ENCODE measurements at places on chromosomes 2 and 18.

- DNase-seq: no peak
Observed at GRCh38 chr2:129975016-129975774, 4.3 kb upstream of the RAB6C start.

GRCh38 chr2:225002039-225002655, 40.1 kb downstream of the DOCK10 start:
- DNase-seq: no peak

DNA sequence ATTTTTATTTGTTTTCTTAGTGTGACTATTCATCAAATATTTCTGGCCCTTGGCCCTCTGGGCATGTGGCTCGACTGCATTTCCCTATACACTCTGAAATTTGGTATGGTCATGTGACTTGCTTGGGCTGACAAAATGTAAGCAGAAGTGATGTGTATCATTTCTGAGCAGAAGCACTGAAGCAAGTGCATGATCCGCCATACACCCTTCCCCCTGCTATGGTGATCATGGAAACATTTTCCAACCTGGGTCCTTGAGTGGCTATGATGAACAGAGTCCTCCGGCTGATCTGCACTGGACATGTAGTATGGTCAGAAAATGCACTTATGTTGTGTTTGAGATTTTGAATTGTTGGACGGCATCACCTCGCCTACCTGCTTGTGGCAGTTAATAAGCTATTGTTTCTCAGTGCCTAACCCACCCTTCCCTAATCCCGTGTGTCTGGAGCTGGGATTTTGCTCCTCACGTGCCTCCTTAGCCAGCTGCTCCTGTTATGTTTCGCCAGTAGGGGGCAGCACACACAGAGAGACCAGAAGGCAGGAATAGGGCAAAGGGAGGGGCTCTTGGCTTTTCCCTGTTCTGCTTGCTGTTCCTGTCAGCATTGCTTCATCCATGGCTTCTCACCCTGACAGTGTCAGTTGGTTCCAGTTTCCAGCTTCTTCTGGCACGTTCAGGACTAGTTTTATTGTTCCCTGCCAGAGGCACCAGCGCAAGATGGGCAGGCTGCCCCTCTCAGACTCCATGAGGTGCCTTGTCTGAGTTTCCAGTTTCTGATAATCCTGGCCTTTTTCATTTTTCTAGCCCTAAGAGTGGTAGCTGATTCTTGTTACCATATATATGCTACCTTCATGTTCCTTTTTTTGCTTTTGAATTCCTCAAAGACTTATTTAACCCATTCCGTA, 207.4 kb downstream of the ARL6IP6 start:
- DNase-seq: peak; percentile 26

DNA sequence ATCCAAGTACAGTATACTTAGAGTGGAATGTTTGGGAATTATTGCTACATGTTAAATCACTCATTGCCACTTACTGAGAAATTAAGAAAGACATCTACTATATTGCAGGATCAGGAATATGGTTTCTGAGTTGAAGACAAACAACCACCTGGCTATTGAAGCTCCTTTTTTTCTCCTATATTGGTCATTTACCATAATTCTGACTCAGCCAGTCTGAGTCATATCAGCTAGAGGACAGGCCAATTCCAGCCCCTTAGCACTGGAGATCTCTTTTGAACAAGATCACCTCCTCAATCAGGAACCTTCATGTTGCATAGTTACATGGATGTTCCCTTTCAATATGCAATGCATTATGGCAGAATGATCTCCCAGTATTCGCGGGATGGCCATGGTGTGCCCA, 42.7 kb upstream of the CDH19 start:
- DNase-seq: no peak

DNA sequence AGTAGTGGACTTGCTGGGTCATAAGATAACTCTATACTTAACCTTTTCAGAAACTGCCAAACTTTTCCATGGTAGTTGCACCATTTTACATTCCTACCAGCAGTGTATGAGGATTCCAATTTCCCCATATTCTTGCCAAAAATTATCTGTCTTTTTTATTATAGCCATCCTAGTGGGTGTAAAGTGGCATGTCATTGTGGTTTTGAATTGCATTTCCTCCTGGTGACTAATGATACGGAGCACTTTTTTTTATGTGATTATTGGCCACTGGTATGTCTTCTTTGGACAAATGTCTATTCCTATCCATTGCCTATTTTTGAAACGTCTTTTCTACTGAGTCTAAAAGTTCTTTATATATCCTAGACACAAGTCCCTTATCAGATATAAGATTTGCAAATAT, 44.3 kb downstream of the CACNB4 start:
- DNase-seq: no peak

DNA sequence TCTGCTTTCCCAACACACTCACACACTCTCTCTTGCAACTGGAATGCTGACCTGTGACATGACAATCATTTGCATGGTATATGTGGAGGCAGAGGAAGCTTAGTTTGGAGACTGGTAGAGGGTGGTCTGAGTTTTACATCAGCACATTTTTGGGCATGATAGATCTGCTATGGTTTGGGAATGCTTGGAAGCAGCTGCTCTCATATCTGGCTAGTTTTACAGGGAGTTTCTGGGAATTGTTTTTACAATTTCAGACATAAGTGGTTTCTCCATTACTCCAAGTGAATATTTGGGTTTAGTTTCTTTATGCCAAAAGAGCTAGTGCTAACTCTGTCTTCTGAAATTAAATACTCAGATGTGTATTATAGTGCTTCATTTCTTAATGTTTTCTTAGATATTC, 977.6 kb downstream of the SUCLG1 start:
- no peak for DNase-seq

DNA sequence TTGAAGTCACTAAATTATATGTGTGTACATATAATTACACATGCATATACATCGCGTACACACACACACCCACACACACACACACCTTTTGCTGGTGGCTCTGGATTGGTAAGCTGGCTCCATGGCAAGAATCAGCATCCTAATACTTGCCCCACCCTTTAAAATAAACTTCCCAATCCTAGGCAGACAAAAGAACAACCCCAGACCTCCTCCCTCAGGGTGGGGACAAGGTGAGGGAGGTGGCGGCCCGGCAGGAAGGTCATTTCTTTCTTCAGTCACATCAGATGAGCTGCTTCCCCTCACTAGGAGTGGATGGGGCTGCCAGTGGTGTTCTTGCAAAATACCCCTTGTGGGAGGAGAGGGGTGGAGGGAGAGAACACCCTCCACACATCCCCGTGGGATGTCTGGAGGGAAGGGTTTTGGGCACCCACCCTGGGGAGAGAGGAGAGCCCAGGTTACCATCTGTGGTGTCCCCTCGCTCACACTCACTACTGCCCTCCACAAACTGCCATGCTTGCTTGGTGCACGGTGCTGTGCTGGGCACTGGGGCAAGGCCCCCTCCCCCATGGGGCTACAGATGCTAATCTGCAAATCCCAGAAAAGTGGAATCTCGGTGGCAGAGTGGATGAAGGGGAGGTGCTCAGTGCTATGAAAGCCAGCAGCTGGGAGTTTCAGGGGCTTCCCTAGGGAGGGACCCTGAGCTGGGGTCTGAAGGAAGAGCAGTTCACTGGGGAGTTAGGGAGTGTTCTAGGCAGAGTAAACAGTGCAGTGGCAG, 64.0 kb downstream of the ODC1 start:
- DNase-seq: no peak

DNA sequence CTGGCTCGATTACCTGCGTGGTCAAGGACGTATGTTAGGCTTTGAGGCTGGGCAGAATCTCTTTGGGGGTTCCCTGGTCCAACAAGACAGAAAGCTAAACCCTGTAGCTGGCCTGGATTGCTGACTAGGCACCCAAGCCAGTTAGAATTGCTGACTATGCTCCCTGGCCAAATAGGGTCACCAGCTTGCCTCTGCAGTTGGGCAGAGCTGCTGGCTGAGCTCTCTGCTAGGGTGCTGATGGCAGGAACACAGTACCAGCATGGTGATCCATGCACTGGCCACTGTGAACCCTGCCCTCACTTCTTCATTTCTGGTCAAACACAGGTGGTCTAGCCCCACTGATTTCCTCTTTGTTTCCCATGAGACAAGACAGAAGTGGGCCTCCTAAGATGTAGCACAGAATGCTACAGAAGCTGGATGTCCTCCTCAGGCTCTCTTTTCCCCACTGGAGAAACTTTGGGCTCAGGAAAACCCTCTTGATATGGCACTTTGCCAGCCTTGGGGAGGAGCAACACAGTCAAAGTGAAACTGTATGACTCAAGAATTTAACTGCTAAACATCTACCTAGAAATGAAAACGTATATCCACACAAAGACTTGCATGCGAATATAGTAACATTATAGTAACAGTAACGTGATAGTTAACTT, 20.8 kb downstream of the SP140L start:
- DNase-seq: no peak

- DNase-seq: no peak
Observed at GRCh38 chr2:39484620-39485495, 47.8 kb upstream of the MAP4K3 start.

DNA sequence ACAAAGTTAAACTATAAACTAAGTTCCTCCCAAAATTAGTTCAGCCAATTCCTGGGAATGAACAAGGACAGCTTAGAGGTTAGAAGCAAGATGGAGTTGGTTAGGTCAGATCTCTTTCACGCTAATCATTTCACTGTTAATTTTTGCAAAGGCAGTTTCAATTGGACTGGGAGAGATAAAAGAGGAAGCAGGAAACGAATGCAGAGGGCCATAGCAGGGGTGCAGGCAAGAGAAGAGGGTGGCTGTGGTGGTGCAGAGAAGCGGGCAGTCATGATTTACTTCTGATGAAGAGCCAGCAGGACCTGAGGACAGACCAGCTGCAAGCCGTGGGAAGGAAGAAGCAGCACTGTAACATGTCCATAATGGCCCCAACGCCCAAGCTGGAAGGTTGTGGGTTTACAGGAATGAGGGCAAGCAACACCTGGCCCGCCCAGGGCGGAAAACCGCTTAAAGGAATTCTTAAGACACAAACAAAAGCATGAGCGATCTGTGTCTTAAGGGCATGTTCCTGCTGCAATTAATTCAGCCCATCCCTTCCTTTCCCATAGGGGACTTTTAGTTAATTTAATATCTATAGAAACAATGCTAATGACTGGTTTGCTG, 4.1 kb upstream of the RMP24 start:
- DNase-seq: no peak

DNA sequence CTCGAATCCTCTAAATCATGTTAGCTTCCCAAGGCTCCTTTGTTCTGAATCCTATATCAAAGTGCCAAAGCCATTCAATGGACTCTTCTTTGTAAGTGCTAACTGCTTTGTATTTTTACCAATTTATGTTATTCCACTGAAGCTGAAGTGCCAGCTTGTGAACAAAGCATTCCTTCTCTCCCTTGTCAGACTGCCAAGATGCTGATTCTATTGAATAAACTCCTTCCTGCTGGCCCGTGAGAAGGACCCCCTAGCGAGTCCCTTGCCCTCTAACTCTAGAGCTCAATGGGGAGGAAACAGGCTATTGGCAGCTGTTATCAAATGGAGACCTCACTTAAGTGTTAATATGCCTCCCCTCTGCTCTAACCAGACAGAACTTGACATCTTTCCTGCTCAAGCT, 1097.9 kb upstream of the CNTNAP5 start:
- DNase-seq: no peak

DNA sequence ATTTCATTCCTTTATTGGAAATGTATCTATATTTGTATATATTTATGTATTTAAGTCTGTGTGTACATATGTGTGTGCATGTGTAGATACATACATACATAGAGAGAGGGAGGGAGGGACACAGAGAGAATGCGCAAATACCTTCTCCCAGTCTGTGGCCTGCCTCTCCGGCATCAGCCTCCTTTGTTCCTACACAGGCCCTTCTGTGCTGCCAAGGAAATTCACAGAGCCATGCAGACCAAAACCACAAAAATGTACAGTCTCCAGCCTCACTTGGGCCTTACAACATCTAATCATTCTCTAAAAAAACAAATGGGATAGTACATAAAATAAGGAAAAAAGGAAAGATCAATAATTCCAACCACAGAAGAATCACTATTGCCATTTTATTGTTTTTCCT, 8.8 kb upstream of the CRACDL start:
- DNase-seq: no peak

Data from H54 (cell line).